Renal cortical epithelial cell (primary cell): ENCODE measurements at places on chromosomes 6 and 20. TPM values are rescaled to one million over a fixed set of nuclear protein-coding genes. Genes with fewer than 3 reads are reported as not detected.

DNA sequence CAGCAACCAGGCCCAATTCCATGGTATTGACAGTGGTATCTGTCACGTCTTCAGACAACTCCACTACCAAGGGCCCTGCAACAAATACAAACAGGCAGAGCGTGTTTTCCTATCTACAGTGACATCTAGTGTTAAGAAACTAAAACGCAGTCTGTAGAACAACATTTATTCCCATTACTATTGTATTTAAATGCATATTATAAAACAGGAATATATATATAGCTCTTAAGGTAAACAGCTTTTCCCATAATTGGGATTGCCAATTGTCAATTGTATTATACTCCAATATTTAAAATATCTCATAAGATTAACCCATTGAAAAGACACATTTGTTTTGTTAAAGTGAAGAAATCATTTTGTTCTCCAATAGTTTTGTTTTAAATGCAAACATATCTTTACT, 97.2 kb downstream of the KIF16B start:
- peak; percentile 58 for DNase-seq

DNA sequence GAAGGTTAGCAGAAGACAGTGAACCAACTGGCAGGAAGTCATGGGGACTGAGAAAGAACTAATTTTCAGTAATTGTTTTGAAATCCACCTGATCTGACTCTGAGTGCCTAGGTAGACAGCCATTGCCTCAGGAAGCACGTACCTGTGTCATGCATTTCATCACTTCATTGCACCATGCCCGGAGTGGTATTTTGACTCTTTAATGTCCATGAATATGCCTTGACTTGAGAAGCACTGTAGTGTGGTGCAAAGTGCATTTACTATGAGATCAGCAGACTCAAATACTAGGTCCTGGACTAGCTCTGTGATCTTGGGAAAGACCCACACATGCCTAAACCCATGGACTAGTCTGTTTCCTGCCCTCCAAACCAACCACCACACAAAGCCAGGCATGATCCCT, 370.9 kb upstream of the MARCKS start:
- no peak for DNase-seq

DNA sequence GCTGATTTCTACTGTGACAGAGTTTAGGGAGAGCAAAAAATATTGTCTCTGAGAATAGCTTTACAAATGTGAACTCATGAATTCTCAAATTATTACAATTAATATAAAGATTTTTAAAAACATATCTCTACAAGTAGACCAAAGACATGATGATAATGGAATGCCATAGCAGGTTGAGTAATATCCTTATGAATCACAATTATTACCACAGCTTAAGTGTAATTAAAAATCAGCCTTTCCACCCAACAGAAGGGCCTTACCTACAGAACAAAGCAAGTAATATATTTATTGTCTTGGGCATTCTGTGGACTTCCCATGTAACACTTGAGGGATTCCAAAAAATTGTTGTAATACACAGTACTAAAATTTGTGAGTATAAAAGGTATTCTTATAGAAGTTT, 1099.6 kb upstream of the GJE1 start:
- DNase-seq = peak; percentile 22

GRCh38 chr6:3297006-3297405, 38.3 kb downstream of the PSMG4 start:
- DNase-seq = no peak

DNA sequence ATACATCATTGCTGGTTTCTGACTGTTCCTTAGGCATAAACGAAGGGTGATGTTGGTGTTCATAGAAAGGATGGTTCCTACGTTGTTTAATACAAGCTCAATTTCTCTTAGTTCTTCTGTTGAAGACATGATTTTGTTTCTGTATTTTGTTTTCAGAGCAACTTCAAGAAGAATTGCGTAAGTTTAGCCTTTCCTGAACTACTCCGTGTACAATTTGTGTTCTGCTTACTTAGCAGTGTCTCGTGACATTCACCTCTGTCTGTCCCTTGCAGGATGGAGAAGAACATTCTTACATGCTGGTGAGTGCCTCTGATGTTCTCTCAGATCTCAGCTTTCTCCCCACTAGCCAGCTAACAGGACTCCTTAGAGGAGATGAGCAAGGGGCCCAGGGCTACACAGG, 7.6 kb downstream of the BTN2A2 start:
- no peak for DNase-seq

DNA sequence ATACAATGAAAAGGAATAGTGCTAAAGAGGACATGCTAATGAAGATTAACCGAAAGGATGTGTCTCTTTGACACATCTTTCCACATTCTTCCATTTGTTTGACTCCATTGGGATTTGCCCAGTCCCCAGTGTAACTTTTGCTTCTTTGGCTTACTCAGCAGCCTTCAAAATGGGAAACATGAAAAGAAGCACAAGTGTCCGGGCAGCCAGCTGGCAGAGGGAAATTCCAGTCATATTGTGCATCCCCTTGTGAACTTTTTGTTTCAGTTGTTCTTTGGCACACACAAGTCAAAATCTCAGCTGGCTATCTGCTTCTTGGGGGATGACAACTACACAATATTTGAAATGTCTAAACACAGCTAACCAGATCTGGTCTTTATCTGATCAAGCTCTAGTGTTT, 157.4 kb downstream of the OGFRL1 start:
- DNase-seq = no peak

DNA sequence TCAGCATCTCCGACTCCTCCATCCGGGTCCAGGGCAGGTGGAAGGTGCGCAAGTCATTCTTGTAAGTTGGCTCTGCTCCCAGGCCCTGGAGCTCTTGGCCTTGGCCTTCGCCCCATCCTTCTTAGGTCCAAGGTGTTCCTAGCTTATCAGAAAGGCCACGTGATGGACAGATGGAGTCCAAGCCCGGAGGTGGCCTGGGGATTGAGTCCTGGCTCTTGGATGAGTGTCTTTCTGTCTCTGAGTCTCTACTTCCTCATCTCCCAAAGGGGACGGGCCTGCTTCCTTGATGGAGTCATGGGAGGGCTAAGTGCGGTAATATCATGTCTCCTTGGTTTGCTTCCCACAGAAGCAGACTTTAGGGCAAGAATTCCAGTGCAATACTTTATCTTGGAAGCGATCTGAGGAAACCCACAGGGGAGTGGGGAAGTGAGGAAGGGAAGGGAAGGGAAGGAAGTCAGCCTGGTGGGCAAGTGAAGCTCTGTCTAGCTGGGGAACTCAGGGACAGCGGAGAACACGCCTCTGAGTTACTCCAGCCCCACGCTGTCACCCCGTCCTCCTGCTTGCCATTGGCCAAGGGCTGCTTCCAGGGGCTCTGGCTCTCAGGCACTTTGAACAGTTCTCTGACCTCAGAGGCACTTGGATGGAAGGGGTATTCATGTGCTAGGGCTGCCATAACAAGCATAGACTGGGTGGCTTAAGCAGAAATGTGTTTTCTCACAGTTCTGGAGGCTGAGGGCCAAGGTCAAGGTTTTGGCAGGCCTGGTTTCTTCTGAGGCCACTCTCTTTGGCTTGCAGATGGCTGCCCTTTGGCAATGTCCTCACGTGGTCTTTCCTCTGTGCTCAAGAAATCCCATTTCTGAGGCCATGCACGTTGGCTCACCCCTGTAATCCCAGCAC, 4.8 kb downstream of the LBP start:
- no peak for DNase-seq

DNA sequence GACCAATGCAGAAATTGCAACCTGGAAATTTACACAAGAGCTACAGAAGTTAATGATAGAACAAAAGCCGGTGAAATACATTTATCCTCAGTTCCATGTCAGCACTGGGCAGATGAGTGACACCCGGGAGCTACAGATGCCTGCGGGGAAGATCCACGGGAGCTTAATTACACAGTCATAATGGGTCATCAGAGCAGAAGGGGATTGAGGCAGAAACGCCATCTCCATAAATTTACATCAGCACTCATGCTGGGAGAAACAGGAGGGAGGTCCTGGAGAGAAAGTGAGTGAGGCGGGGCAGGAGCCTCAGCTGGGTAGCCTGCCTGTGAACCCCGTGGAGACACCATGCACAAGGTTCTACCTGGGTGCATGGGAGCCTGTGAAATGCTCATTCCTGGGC, 37.6 kb upstream of the CST7 start:
- DNase-seq = no peak

DNA sequence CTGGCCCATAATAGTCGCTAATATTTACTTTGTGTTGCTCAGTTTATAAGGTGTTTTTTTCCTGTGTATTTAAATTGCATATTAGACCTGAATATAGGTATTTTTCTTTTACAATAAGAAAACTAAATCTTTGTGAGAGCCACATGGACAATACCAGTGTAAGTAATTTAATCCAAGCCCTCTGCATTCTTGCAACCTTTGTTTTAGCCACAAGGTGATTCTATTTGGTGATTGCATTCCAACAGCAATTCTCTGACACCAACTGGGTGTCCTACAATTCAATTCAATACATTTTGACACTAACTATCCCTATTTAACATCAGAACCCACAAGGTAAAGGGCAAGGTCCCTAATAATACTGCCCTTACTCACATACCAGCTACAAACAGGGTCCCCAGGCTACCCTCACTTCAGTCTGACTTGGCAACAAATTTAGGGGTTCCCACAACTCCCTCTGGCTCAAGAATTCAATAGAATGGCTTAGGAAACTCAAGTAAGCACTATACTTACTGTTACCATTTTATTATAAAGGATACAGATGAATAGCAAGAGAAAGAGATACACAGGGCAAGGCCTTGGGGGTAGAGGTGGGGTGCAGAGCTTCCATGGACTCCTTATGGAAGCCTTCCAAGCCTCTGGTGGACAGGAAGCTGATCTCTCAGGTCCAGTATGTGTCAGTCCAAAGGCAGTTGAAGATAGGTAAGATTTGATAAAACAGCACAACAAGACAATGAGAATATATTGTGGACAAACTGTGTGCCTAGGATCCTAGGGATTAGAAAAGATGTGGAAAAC, 169.3 kb downstream of the CD83 start:
- no peak for DNase-seq

DNA sequence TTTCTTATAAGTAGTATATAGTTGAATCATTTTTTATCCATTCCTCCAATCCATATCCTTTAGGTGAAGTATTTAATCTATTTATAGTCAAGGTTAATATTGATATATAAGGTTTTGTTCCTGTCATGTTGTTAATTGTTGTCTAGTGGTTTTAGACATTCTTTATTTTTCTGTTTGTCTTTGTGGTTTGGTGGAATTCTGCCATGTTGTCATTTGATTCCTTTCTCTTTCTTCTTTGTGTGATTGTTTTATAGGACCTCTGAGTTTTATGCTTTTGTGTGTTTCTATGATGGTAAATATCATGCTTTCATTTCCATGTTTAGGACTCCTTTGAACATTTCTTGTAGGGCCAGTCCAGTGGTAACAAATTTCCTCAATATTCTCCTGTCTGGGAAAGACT, 450.3 kb upstream of the BTBD3 start:
- DNase-seq = peak; percentile 62

DNA sequence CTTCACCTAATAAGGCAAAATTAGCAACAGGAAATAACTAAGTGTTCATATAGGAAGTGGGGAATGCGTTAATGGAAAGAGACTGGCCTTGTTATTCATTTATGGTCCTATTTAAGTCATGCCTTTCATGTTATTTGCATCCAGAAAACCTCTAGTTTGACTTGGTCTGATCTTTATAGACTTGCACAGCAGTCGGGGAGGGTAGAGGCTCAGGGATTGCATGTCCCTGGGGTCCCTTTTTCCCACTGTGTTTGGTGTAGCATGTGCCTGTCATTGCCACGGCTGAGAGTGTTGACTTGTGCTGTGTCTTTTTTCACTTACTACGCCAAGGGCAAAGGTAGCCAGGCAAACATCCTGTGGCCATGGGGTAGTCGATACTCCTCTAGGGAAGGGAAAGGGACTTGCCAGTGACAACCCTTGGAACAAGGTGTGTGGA, 105.4 kb upstream of the RIN2 start:
- DNase-seq = no peak

- no peak for DNase-seq
Observed at GRCh38 chr20:20205862-20206236, 153.5 kb downstream of the CFAP61 start.

- DNase-seq = no peak
Observed at GRCh38 chr20:56440346-56441007, 27.9 kb upstream of the RTF2 start.

DNA sequence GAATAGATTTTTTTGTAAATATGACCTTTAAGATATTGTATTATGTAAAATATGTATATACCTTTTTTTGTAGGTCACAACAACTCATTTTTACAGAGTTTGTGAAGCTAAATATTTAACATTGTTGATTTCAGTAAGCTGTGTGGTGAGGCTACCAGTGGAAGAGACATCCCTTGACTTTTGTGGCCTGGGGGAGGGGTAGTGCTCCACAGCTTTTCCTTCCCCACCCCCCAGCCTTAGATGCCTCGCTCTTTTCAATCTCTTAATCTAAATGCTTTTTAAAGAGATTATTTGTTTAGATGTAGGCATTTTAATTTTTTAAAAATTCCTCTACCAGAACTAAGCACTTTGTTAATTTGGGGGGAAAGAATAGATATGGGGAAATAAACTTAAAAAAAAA, 130.9 kb downstream of the SULF2 start:
- DNase-seq = no peak

- no peak for DNase-seq
Observed at GRCh38 chr6:170192905-170193304, 98.0 kb downstream of the DLL1 start.

- no peak for DNase-seq
Observed at GRCh38 chr20:42359617-42360016, 741.4 kb upstream of the CHD6 start.

DNA sequence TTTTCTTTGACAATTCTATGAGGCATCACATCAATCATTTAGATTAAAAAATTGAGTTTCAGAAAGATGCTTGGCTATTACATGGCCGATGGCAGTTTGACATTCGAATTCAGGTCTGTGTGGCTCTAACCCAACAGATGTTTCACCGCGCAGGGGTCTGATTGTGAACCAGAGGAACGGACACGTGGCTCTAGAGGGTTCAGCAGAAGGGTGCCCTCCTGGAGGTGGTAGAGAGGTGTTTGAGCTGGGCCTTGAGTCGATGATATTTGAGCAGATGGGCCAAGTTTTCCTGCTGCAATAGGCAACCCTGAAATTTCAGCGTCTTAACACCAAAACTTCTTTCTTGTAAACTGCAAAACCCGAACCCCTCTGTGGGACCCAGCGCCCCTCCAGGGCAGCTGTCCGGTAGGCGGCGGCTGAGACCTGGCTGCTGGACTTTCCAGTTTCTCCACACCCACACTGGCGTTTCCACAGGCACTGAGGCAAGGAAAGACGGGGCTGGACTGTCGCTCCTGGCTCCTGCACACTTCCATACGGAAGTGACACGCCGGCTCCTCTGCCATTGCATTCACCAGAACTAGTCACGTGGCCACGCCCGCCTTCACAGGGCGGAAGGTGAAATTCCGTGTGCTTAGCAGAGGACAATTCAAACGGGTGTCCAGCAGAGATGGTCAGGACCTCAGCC, 11.3 kb upstream of the AFDN start:
- no peak for DNase-seq

Gene SMIM29
- total RNA-seq = 9.9 and 30.6 TPM in 2 replicates

Gene MLIP
- 0.15 TPM in 1 of 2 replicates, not detected in the other for total RNA-seq

Gene SMLR1
- total RNA-seq = not detected in 2 replicates

Gene TTLL9
- 0.94 TPM in 1 of 2 replicates, not detected in the other for total RNA-seq

Gene ZSCAN23
- 1.9 and 10.0 TPM in 2 replicates for total RNA-seq

Gene RBBP8NL
- not detected in 2 replicates for total RNA-seq

Gene SAMD3
- not detected in 2 replicates for total RNA-seq

Gene RHAG
- total RNA-seq = not detected in 2 replicates

Gene ADGRG6
- total RNA-seq = 26.1 and 46.0 TPM in 2 replicates
